Cerebellum (tissue), 4 donors: ENCODE measurements at places on chromosomes 4 and X. TPM values are rescaled to one million over a fixed set of nuclear protein-coding genes. Genes with fewer than 3 reads are reported as not detected.

DNA sequence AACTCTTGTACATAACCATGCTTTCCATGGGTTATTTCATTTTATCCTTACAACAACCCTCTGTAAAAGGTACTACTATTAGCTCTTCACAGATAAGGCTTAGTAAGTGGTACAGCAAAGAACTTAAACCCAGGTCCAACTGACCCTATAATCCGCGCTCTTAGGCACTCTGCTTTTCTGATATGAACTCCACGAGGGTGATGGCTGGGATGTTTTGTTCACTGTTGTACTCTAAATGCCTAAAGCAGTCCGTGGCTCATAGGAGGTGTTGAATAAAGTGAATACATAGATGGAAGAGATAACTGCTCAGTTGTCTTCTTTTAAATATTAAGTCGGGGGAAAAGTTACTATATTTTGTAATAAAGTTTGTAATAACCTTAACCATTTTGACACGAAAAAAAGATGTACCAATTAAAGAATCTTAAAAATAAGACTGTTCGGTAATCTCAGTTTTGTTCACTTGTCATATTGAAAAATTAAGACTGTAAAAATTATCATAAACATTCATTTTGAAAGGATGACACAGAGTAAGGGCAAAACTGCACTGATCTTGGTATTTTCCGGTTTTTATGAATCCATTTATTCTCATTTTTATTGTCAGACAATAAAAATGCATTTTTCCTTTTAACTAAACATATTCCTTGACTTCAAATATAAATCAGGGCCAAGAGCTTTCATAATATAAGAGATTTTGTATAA lies 166.5 kb downstream of the FBXW7 start:
- no peak for DNase-seq

DNA sequence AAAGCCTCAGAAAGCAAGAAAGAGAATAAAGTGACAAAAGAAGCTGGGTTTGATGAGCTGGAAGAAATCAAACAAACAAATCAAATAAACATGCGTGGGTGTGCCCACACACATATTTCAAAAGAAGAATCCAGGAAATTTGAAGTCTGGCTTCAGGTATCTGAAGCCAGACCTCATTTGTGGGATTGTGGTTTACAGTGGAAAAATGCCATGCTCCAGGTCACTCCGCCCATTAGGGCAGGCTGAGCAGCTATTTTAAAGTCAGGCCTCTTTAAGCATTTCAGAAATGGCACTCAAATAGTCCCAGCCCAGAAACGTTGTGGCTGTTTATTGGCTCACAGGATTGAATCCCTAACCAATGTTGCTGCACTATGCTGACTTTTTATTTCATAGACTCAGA lies 226.1 kb upstream of the F9 start:
- DNase-seq = no peak

DNA sequence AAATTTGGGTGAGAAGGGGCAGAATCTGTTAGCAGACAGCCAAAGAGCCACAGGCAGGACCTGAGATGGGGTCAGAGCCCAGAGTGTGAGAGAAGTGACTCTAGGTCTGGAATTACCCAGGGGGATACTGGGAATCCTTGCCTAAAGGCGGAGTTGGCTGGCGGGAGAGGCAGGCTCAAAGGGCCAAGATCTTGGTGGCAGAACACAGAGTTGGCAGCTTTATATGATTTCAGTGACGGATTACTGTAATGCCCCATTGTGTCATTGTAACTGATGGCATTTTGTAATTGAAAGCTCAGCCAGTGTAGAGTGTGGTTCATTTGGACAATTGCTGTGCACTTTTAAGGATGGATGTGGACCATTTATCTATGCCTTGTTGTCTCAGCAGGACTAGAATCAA lies 77.3 kb downstream of the SMIM20 start:
- DNase-seq = no peak

- DNase-seq = no peak
Observed at GRCh38 chr4:184889666-184890335, 64.0 kb upstream of the ACSL1 start.

GRCh38 chr4:188127214-188127874 lies 11.9 kb upstream of the TRIML1 start:
- DNase-seq = no peak

Gene MAMLD1
- 5.3 TPM for total RNA-seq

Gene PAPSS1
- total RNA-seq = 82.0 TPM

Gene PDE6B
- total RNA-seq = 4.8 TPM

Gene CT83
- total RNA-seq = not detected
